ENCODE measurements at places on chromosomes 3 and 15. TPM values are rescaled to one million over a fixed set of nuclear protein-coding genes. Genes with fewer than 3 reads are reported as not detected.

HDC gene
- total RNA-seq, result not detected

CISH gene
- 1.4 TPM for total RNA-seq

CSPG4 gene
- total RNA-seq, result 27.8 TPM

CGNL1 gene
- total RNA-seq, result 11.0 TPM

STXBP5L gene
- 0.16 TPM for total RNA-seq

TNFAIP8L3 gene
- total RNA-seq, result 22.4 TPM

ACP3 gene
- 0.63 TPM for total RNA-seq

ABI3BP gene
- 108 TPM for total RNA-seq

CPOX gene
- total RNA-seq, result 57.5 TPM

SEMA3B gene
- total RNA-seq, result 9.7 TPM

ITPKA gene
- 1.8 TPM for total RNA-seq

ALDH1A2 gene
- 0.08 TPM for total RNA-seq

GABRB3 gene
- 2.2 TPM for total RNA-seq

CCDC9B gene
- 16.2 TPM for total RNA-seq

ABHD10 gene
- total RNA-seq, result 12.2 TPM

ZNF80 gene
- not detected for total RNA-seq

CCR3 gene
- total RNA-seq, result not detected

ZPLD1 gene
- total RNA-seq, result 0.33 TPM

TM4SF18 gene
- total RNA-seq, result 1.3 TPM

SLC22A14 gene
- total RNA-seq, result not detected

MINAR1 gene
- total RNA-seq, result 0.98 TPM

TBC1D5 gene
- total RNA-seq, result 145 TPM

LOXL1 gene
- total RNA-seq, result 53.4 TPM

TJP1 gene
- total RNA-seq, result 94.2 TPM

TIMP4 gene
- total RNA-seq, result 12.3 TPM

HRH1 gene
- total RNA-seq, result 20.6 TPM

IL17RE gene
- 1.5 TPM for total RNA-seq

FRMD5 gene
- total RNA-seq, result 16.3 TPM

CCDC33 gene
- not detected for total RNA-seq

TMCO5A gene
- 0.49 TPM for total RNA-seq

Data from fibroblast of the aortic adventitia (primary cell).